Stimulated activated CD4-positive, alpha-beta T cell treated with anti-CD3 and anti-CD28 coated beads, TNF-alpha, amount 100 ng/mL, for 4 hours (primary cell): ENCODE measurements at places on chromosomes 16 and 17.

DNA sequence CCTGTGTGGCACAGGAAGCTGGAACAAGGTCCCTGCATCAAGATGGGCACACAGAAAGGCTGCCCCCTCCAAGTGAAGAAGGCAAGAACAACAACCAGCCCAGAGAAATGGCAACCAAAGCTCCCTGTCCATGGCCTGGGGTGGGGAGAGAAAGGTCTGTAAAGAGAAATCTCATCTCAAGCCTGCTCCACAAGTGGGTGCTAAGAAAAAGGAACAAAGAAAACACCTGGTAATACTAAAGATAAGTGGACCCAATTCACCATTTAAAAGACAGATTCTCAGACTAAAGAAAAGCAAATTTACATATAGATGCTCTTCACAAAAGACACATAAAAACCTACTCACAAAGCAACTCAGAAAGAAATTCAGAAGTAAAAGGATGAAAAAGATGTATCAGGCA, 107.4 kb downstream of the PARN start:
- DNase-seq: no peak

DNA sequence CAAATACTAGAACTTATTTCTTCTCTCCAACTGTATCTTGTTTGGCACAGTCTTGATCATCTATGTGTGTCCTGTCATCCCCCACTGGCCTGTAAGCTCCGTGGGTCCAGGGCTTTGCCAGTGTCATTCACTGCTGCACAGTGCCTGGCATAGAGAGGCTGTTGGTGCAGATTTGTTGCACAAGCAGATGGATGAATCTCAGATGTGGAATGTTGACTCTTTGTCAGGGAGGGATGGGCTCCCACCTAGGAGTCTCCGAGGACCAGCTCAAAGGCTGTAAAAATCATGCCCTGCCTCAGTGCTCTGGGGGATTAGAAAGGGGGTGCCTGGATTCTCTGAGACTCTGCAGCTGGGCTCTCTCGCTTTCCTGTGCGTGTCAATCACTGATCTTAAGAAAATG, 60.6 kb downstream of the RAB11FIP4 start:
- no peak for DNase-seq

DNA sequence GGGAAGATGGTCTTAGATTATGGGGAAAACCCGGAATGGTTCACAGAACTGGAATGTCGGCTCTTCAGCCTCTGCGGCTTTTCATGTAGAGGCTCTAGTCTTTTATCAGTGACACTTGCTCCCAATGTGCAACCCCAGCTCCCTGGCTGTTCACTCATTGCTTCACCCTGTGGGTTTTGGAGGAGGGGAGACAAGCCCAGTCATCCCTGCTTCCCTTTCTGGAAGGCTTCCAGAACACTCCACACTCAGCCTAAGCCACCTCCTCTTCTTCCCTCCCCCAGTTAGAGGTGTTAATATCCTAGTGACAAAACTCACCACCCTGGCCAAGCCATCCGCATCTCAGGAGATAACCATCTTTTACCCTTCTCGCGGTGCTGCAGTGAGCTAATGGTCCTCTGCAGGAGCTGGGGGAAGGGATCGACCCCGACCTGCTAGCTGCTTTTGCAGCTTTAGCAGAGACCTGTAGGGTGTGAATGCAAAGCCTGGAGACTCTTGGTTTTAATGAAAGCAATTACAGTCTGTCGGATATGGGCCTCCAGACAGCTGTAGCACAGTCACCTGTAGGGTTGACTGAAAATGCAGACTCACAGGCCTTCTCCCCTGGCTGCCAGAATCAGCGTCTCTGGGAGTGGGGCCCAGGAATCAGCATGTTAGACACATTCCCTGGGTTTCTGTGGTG, 24.3 kb upstream of the LASP1NB start:
- DNase-seq: no peak

- DNase-seq: no peak
These were observed 378.4 kb upstream of the ASIC2 start for GRCh38 chr17:33671491-33671890.

DNA sequence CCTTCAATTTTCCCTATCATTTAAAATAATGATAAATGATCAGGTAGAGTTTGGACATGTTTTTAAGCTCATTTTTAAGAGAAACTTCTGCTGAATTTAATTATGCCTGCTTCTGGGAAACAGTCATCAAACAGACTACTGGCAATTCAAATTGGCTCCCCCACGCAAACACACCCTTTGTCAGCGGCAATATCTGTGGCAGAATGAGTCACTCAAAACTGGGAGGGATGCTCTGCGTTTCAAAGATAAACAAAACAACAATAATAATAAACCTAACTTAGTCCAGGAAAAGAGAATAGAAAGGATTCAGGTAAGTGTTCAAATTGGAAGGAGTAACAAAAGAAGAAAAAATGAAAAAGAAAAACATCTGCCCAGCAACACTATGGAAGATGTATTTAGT, 108.1 kb upstream of the ERCC4 start:
- DNase-seq: no peak

DNA sequence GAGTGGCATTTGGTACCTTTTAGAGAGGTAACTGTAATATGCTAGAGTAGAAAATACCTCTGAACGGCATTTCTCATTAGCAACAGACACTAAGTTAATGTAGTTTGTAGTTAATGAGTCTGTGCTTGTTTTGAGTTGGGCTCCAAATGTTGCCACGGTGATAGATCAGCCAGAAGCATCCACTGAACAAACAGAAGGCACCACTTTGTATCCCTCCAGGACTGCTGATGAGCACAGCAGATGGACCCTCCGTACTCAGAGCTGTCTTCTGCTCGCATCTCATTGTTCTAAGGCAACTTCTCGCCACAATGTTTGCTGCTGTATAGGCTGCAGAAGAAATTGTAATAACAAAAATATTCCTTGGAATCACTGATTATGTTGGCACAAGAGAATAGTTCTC, 56.1 kb downstream of the TNRC6C start:
- DNase-seq: no peak

- no peak for DNase-seq
These were observed 198.8 kb upstream of the CACNG5 start for GRCh38 chr17:66636111-66636510.

DNA sequence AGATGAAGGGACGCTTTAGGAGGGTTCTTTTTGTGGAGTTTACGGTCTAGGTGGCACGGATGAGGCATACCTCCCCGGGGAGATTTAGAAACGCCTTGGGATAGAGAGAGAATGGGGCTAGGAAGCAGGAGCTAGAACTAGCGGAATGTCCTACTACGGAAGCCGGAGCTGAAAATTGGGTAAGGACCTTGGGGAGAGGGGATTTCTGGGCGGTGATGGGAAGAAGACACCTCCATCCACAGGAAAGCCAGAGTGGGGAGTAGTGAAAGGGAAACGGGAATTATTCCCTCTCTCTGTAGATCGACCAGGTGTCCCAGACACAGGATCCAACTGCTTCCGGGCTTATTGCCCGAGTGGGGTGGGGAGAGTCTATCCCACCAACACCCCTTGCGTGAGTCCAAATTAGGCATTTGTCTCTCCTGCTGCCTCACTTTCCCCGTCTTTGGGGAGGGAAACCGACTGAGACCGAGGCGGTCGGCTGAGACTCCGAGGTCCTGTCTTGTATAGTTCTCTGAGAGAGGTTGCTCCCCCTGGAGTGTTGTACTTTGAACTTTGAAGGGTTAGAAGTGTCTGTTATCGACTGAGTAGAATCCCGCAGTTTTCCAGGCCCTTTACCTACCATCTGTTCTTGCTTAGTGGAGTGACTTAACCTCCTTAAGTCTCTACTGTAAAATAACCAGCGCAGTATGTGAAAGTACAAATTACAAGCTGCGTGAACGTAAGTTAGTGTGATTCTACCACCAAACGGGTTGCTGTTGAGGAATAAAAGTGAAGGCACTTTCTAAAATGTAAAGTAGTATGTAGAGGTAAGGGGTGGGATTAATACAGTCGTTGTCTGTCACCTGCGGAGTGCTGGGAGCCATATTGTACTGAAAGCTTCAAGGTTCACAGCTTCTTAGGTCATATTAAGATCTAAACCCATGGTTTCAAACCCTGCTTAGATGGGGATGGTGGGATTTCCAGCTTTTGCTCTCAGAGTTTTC, 1.0 kb downstream of the RSPRY1 start:
- no peak for DNase-seq

- no peak for DNase-seq
These were observed 226.5 kb downstream of the PMP22 start for GRCh38 chr17:15038656-15039055.

DNA sequence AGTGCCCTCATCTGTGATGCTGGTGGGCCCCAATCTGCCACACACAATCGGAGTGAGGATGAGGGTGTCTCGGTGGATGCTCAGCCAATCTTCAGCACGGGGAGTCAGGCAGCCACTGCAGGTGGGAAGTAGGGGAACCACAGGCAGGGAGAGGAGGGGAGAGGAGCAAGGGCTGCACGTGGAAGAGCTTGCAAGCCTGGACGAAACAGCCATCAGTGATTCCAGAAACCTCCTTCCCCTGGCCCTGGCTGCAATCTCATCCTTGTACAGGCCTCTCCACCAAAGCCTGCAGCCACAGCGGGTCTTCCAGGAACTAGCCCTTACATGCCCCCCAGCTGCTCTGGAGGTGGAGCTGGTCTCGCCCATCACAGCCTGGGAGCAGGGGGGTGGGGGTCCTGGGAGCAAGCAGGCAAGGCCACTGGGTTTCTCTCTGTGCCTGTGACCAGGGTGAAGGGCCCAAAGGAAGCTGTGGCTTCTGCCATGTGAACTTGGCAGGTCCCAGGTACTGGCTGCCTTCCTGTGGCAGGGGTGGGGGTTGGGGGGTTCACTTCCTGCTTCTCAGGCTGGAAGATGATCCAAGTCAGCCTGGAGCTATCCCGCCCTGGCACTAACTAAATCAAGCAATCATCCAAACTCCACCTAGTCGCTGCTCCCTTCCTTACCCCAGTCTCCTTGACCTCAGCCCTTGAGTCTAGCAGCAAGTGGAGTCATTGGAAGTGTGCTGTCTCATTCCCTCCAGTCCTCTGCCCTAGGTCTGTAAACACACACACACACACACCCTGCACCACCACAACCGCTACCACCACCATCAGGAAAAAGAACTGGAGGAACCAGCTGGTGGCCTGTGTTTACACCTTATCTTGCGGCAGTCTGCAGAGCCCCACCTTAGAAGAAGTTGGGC, 29.4 kb upstream of the MLKL start:
- no peak for DNase-seq

DNA sequence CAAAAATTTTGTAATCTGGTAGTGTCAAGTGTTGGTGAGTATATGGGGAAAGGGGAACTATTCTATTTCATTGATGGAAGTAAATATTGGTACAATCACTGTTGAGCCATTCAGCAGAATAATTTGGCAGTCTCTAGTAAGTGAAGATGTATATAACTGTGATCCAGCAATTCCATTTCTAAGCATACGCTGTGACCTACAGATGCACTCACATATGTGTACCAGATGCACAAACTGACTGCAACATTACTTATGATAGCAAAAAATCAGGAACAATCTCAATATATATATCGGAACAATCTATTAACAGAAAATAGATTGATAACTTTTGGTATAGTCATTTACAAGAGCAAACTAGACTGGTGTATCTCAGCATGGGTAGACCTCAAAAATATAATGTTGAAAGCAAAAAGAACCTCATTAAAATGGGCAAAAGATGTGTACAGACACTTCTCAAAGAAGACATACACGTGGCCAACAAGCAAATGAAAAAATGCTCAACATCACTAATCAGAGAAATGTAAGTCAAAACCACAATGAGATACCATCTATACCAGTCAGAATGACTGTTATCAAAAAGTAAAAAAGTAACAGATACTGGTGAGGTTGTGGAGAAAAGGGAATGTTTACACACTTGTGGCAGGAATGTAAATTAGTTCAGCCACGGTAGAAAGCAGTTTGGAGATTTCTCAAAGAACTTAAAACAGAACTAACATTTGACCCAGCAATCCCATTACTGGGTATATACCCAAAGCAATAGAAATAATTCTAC, 20.7 kb downstream of the ADAP2 start:
- no peak for DNase-seq

DNA sequence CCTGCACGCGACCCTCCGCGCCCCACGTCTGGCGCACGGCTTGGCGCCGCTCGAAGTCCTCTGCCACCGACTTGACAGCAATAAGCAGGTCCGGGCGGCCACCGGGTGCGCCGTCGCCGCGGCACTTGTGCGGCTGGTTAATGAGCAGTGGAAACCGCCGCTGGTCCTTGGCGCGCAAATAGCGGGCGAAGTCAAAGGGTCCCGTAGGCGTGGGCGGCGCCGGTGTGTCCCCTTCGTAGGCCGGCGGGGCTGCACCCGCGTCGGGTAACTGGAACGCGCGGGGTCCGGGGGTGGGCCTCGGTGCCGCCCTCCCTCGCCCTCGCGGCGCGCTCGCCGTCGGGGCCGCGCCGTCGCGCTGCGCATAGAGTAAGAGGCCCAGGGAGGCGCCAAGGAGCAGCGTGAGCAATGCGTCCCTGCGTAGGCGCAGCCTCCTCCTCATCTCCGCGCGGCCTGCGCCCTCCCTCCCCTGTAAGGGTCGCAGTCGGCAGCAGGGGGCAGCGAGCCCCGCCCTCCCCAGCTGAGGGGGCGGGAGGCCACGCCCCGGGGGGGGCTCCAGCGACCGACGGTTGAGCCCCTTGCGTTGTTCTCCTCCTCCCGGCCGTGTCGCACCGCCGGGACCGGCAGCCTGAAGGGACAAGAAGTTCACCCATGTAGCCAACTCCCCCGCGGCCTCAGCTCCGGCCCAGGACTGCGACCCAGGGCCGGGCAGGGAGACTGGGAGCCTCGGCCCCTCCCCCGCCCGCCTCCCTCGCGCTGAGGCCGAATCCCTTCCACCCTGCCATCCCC, 558 bp downstream of the B3GNT9 start:
- DNase-seq: peak; percentile 56

DNA sequence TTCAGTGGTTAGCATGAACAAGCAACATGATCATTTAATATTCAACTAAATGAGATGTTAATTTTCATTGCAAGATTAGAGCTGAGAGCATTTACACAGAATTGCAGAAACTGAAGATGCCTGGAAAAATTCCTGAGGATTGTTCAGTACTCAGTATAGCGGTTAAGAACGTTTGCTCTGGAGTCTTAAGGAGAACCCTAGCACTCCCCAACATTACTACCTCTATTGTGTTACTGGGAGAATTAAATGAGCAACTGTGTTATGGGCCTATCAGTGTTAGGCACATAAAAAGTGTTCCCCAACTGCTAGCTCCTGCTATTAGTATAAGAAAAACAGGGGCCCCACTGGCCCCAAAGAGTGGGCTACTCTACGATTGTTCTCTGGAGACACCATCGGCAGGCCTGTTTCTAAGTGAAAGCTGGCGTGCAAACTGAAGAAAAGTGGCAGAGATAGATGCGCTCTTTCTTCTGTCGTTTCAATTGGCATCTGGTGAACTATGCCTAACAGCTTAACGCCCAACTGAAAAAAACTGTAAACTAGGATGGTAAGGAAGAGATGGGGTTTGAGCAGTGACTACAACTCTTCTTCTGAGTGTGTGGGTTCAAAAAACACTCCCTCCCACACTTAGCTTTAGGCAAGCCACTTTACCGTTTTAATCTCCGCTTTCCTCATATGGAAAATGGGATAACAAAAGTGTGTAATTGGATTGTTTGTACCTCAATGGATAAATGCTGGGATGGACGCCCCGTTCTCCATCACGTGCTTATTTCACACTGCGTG, 1.3 kb downstream of the CDR2 start:
- DNase-seq: no peak

DNA sequence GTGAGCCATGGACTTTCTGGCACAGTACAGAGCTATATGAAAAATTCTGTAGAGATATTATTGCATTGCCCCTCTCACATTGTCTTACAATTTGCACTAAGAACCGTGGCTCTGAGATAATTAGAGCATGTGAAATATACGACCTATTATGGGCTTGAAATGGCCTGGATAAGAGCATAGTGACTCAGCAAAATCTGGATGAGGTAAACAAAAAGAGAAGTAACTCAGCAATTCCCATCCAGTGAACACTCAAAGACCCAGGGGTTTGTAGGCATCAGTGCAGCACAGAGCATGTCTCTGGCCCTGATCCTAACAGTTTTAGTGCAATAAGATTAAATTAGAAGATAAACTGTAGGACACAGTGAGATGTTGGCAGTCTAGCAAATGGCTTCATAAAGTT, 317.2 kb upstream of the MYOCD start:
- no peak for DNase-seq
